ENCODE measurements at places on chromosomes 7 and 10. TPM values are rescaled to one million over a fixed set of nuclear protein-coding genes. Genes with fewer than 3 reads are reported as not detected.

DNA sequence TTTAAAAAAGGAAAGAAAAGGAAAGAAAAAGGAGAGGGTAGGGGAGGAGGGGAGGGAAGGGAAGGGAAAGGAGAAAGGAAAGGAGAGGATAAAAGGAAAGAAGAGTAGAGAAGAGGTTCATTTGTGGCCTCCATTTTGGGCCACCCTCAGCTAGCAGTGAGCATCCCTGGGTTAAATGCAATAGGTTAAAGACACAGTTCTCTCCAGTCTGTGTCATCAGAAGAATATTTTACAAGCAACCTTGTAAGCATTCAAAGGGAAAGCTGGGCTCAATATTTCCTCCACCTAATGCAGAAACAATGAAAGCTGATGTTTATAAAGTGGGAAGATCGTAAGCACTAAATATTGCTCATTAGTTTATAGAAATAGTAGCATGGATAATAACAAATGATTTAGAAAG lies 219.1 kb upstream of the PITRM1 start:
- DNase-seq: no peak

The COL13A1 gene
- total RNA-seq: not detected

GRCh38 chr10:93363891-93364648 lies 118.1 kb downstream of the MYOF start:
- no peak for DNase-seq

DNA sequence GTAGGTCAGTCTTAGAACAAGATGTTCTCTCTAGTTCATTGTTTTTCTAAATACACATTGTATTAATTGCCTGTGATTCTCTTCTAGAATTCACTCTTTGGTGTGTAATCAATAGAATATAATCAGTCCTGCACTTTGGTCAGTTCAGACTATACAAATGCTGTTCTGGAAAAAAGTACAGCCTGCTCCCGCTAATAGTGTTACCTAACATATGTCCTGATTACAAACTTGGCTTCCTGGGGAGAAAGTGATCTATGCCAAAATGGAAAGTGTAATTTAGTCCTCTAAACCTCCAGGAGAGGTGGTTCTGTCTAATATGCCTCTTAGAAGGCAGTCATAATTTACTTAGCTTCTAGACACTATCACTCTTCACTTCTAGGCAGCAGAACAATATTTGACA lies 215.5 kb downstream of the SEMA3D start:
- no peak for DNase-seq

- no peak for DNase-seq
Measured at GRCh38 chr7:15764851-15765382, 78.4 kb upstream of the MEOX2 start.

GRCh38 chr10:101901340-101901739 lies 57.7 kb upstream of the KCNIP2 start:
- no peak for DNase-seq

DNA sequence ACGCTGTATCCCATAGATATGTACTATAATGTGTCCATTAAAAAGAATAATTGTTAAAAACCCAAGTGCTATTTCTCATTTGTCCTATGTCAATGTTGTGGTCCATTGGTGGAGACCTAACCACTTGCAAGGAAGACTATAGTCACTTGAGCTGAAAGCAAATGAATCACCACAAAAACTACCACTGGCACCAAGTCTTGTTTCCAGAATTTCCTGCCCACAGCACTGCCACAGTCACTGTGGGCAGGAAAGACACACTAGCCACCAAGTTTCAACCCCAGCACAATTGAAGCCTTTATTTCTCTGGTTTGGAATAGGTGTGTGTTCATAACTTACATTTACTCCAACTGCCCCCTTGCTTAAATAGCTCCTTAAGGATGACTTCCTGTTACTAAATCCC lies 12.4 kb downstream of the DIP2C start:
- DNase-seq: no peak

DNA sequence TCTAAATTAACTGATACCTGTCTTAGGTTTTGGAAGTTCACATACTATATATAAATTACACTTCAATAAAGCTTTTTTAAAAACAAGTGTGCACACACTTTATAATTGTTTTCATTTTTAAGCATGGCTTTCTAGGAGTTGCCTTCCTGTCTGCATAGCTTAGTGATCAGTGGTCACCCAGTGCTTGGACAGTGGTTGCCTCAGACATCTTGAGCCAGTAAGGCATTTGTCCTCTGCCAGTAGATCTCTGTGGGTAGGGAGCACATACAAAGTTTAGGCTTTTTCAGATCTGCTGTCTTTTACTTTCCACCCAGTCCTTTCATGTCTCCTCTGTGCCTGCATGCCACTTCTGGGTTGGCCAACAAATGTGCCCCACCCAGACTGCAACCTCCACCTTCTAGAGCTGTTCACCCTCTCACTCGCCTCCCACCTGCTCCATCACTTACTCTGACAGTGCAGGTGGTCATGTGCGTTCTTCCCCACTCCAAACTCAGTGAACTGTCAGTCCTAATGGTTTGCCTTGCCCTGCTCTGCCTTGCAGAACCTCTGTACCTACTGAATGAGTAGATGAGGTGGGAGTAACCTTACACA lies 31.7 kb downstream of the TPST1 start:
- DNase-seq: no peak

The ZNF33B gene
- total RNA-seq: 30.0 TPM

- no peak for DNase-seq
Measured at GRCh38 chr7:79159040-79159664, 294.3 kb downstream of the MAGI2 start.

- DNase-seq: no peak
Measured at GRCh38 chr7:107180378-107180777, 11.6 kb downstream of the HBP1 start.

- DNase-seq: no peak
Measured at GRCh38 chr7:124918662-124919061, 11.0 kb downstream of the POT1 start.

The NKX1-2 gene
- total RNA-seq: not detected

GRCh38 chr10:75250934-75251333 lies 15.2 kb upstream of the COMTD1 start:
- DNase-seq: no peak

GRCh38 chr7:70392256-70392876 lies 739.6 kb upstream of the GALNT17 start:
- no peak for DNase-seq

The AEBP1 gene
- total RNA-seq: 22.0 TPM

DNA sequence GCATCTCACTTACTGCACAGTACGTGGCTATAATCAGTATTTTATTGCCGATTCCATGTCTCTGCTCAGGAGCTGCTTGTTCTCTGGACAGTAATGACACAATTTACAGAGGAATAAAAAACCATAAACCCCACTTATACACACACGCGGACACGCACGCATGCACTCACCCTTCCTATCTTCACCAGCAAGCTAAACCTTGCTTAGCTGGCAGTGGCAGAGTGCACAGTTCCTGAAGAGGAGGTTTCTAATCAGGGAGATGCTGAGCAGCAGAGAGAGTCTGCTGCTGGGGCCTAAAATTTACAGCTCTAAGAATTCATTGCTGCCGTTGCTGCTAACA lies 66.3 kb downstream of the SND1 start:
- no peak for DNase-seq

DNA sequence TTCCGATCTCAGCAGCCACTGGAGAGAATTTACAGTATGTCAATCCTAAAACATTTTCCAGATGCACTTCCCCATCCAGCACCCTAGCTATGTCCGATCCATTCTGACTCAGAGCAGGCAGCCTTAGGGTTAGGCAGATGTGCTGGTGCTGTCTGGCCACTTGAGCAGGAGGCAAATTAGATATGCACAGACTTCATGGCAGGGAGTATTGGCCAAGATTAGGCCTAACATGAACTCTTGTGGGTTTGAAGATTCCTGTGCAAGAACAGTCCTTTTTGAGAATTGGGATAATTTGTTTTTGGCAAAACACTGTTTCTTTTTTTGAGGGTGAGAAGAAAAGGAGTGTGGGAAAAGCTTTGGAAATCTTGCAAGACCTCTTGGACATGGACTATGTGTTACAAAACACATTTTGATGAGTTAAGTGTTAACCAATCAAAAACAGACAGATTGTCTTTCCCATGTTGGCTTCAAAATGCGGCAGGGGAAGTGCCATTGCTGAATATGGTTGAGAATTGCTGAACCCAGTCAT lies 218.6 kb upstream of the INHBA start:
- DNase-seq: no peak

- no peak for DNase-seq
Measured at GRCh38 chr10:48651293-48651692, 33.4 kb upstream of the WDFY4 start.

The PIK3AP1 gene
- 7.4 TPM for total RNA-seq

DNA sequence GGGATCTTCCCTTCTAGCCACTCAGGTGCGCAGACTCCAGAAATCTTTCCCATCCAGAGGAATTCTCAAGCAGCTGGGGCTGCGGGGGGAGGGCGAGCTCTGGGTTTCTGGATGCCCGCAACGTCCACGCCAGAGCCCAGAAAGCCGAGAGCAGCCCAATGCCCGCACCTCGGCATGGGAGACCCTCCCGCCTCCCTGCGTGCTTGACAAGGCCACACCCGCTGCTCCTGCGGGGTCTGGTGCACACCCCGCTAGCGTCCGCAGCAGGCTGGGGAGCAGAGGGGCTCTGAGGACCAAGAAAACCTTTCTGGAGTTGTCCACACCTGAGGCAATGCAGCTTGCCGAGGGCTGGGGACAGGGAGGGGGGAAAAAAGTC lies 66.2 kb downstream of the SLC29A4 start:
- DNase-seq: no peak

GRCh38 chr7:152462995-152463708 lies 27.3 kb upstream of the KMT2C start:
- DNase-seq: no peak

DNA sequence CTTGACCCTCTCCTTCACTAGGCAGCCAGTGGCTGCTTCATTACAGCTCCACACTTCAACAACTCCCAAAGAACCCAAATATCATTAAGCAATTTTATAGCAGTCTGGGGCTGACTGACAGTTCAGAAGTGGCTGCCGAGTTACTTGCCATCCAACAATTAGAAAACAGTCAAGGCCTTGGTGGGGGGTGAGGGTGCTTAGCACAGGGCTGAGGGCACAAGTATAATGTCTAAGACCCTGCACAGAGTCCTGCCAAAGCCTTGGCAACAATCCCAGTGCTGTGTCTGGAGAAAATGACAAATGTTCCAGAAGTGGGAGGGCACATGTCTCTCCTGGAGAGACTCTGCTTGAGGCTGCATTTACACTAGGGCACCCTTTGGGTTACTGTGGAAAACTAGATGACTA lies 71.1 kb downstream of the CXCL12 start:
- no peak for DNase-seq

The PRLHR gene
- not detected for total RNA-seq

The MACC1 gene
- total RNA-seq: 0.44 TPM

DNA sequence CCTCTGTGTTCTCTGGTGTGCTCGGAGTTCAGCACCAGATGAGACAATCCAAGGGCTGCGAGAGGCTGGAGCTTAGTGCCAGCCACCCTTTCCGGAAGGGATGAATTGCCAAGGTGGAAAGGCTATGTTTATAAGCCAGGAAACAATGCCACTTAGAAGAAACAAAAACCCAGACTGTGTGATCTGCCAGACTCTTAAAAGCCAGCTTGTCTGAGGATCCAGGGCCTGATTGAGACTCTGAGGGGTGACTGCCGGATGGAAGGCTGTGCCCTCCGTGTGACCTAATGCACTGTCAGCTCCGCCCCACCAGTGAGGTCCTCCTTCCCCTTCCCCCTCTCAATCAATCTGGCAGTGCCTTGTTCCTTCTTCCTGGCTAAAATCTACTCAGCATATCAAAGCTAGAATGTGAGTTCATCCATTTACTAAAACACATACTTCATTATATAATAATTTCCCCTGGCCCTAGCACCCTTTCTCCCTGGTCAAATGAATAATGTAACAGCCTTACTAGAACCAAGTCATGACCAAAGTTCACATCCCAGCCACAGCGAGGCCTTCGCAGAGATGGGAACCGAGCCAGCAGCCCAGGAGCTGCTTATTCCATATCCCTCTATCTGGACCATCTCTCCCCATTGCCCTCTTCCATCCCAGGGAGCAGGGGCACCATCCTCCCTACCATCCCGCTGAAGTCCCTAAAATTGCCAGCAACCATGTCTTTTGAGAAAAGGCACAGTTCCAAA lies 25.5 kb downstream of the FAM107B start:
- no peak for DNase-seq

- DNase-seq: no peak
Measured at GRCh38 chr7:24197852-24198251, 86.1 kb upstream of the NPY start.

DNA sequence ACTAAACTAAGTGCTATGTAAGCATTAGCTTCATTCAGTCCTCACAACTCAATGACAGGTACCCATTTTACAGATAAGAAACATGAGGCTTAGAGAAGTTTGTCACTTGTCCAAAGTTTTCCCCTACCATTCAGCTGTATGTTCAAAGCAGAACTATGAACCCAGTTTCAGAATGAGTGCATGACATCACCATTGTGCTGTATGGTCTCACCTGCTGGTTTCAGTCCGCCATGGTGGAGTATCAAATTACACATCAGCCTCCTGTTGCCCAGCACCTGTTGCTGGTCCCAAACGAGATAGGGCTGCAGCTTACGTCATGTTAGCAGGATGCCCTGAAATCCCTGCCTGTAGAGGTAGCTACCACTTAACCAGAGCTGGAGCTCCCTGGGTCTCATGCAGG lies 95.0 kb downstream of the DYNC1I1 start:
- DNase-seq: no peak

GRCh38 chr7:89728481-89728880 lies 425.8 kb upstream of the STEAP1 start:
- DNase-seq: no peak

- DNase-seq: no peak
Measured at GRCh38 chr7:71303566-71303965, 171.6 kb downstream of the GALNT17 start.

All from activated naive CD8-positive, alpha-beta T cell treated with anti-CD3 and anti-CD28 coated beads, Interleukin-2, amount 10 ng/mL, durations not matched to agents 7 days and 5 days (primary cell).